Activated T-cell treated with anti-CD3 and anti-CD28 coated beads, Interleukin-2, amount 50 U/mL, for 72 hours (primary cell): ENCODE measurements at places on chromosomes 4 and X. TPM values are rescaled to one million over a fixed set of nuclear protein-coding genes. Genes with fewer than 3 reads are reported as not detected.
A peak's percentile ranks its signal among the peaks of the same experiment; 100 is the strongest.

The HSFX4 gene
- not detected for total RNA-seq

The MAP7D2 gene
- total RNA-seq: 0.96 TPM

The BMX gene
- total RNA-seq: not detected

The FRG2 gene
- not detected for total RNA-seq

DNA sequence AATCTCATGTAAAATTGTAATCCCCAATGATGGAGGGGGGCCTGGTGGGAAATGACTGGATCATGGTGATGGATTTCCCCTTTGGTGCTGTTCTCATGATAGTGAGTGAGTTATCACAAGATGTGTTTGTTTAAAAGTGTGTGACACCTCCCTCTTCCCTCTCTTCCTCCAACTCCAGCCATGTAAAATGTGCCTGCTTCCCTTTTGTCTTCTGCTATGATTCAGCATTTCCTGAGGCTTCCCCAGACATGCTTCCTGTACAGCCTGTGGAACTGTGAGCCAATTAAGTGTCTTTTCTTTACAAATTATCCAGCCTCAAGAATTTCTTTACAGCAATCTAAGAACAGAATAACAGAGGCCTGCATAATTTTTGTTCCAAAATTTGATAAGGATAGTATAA, 85.2 kb downstream of the ANAPC10 start:
- no peak for DNase-seq

DNA sequence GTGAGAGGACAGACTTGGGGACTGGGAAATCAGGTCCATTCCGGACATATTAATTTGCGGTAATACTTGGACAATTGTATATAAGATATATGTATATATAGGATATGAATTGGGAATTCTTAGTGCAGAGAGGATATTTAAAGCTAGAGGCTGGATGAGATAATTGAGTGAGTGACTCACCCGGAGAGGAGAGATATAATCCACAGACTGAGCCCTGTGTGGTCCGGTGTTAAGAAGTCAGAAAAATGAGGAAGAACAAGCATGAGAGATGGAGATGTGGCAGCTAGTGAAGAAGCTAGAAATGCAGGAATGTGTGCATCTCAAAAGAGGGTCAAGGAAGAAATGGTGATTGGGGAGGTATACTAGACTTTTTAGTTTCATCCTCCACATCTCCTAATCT, 336.2 kb downstream of the SLC7A11 start:
- no peak for DNase-seq

DNA sequence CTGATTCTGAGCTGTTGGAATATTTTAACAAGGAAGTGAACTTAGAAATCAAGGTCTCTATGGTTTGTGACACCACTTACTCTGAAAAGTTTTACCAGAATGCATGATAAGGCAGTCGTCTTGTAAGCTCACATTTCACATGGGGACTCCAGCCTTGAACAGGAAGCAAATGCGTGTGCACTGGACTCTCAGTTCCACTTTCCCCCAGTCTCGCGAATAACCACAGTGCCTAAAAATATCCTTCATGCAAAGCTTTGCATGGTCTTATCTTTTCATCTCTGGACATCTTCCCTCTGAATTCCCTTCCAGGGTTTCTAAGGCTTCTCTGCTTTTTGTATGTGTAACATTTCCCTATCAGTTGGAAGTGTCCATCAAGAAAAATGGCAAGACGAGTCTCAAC, 581.8 kb downstream of the NLGN4X start:
- DNase-seq: no peak

DNA sequence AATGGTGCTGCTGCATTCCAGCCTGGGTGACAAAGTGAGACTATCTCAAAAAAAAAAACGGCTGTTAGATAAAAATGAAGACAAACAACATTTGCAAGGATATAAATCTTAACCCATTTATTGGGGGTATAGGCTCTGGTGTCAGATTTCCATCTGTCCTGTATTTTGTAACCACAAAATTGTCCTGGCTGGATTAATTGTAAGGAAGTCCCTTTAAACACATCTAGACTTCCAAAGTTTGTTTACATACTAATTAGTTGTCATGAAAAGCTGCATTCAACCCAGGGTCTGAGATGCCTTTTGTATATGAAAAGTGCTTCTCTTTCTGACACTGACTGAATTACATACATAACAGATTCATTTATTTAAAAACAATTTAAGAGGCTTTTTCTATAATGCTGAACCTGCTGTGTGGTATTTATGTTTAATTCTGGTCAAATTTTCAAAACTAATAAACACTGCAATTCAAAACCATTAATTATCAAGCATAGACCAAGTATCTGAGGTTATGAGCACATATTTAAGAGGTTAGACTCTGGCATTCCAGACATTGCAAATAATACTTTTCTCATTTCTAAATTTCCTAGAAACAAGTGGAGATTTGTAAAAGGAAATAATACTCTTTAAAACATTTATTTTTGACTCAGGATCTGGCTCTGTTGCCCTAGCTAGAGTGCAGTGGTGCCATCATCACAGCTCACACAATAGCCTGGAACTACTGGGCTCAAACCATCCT, 17.5 kb upstream of the UGDH start:
- no peak for DNase-seq

GRCh38 chr4:76752861-76753501, 145.0 kb downstream of the SOWAHB start:
- peak; percentile 11 for DNase-seq

DNA sequence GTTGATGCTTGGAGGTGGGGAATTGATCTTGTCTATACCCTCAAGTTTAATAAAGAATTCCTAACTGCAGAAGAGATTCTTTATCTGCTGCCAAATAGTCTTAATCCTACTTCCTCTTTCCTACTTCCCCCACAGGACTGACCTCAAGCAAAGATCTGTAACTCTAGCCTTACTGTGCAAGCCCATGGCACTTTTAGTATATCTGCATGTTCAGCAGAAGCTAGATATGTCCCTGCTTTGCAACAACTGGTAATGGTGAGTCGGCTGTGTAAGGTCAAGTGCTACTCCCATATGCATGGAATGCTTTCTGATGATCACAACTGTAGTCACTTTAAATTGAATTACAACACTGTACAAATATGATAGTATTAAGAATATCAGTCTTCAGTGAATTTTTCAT, 26.3 kb upstream of the PDS5A start:
- no peak for DNase-seq

GRCh38 chrX:114268643-114269042, 315.2 kb upstream of the HTR2C start:
- DNase-seq: no peak
